ENCODE measurements at places on chromosomes 5 and 9. TPM values are rescaled to one million over a fixed set of nuclear protein-coding genes. Genes with fewer than 3 reads are reported as not detected.
A peak's percentile ranks its signal among the peaks of the same experiment; 100 is the strongest.

GRCh38 chr5:8396756-8397155 is 527.8 kb downstream of the MTRR start:
- H3K4me1 ChIP-seq = no peaks in the 10 kb centered on the region
- H3K27me3 ChIP-seq = peaks cover 16% of the 10 kb centered on the region
- no peak overlapping the region for H3K4me3 ChIP-seq
- DNase-seq = no peak
- H3K27ac ChIP-seq = no peak overlapping the region

GRCh38 chr9:3746296-3747275 is 220.8 kb upstream of the RFX3 start:
- H3K36me3 ChIP-seq = no peaks in the 10 kb centered on the region
- peaks cover 24% of the 10 kb centered on the region for H3K4me1 ChIP-seq
- no peaks in the 10 kb centered on the region for H3K27me3 ChIP-seq
- H3K4me3 ChIP-seq = no peak overlapping the region
- peak overlapping the region; percentile 52 for H3K27ac ChIP-seq
- peak; percentile 92 for DNase-seq

GRCh38 chr9:101707721-101708120 is 30.7 kb downstream of the GRIN3A start:
- peaks cover 33% of the 10 kb centered on the region for H3K27me3 ChIP-seq
- no peak overlapping the region for H3K4me3 ChIP-seq
- H3K27ac ChIP-seq = no peak overlapping the region

- no peak overlapping the region for H3K27ac ChIP-seq
- DNase-seq = no peak
- H3K36me3 ChIP-seq = peaks cover 18% of the 10 kb centered on the region
- H3K27me3 ChIP-seq = no peaks in the 10 kb centered on the region
- H3K4me3 ChIP-seq = no peak overlapping the region
Measured at GRCh38 chr9:123414936-123415930, 59.2 kb downstream of the CRB2 start.

SDHA gene
- total RNA-seq = 75.0 TPM

DNA sequence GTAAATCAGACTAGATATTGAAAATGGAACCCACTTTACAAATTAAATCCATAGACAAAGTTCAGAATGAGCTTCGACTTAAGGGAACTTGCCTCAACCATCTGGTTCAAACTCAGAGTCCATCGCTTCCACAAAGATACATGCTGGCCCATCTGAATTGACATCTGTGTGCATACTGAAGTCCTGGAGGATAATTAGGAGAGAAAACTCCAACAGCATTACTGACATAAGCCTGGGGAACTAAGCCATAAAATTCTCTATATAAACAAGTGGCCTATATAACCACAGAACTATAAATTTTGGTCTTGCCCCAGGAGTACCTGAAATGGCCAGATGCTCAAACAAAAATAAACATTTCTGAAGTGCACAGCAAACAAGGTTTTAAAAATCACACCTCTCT is 94.4 kb downstream of the IZUMO3 start:
- DNase-seq = no peak
- no peak overlapping the region for H3K4me3 ChIP-seq
- H3K27me3 ChIP-seq = no peaks in the 10 kb centered on the region

ST8SIA4 gene
- 0.54 TPM for total RNA-seq

DNA sequence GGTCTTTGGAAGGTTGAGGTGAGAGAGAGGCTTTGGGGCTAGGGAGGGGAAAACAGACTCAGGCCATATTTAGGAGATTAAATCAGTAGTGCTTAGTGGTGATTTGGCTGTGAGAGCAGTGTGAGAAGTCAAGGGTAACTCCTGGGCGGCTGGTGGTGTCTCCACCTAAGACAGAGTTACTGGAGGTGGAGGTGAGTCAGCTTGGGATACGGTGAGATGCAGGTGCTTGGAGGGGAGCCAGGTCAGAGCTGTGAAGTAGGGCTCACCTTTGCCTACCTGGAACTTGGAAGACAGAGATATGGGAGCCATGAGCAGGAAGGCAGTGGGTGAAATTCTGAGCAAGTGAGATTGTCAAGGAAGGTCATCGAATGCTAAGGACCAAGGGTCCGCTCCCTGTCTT is 24.5 kb downstream of the RGS3 start:
- DNase-seq = peak; percentile 70
- no peak overlapping the region for H3K27ac ChIP-seq
- H3K4me1 ChIP-seq = peaks cover 14% of the 10 kb centered on the region
- no peak overlapping the region for H3K4me3 ChIP-seq

DNA sequence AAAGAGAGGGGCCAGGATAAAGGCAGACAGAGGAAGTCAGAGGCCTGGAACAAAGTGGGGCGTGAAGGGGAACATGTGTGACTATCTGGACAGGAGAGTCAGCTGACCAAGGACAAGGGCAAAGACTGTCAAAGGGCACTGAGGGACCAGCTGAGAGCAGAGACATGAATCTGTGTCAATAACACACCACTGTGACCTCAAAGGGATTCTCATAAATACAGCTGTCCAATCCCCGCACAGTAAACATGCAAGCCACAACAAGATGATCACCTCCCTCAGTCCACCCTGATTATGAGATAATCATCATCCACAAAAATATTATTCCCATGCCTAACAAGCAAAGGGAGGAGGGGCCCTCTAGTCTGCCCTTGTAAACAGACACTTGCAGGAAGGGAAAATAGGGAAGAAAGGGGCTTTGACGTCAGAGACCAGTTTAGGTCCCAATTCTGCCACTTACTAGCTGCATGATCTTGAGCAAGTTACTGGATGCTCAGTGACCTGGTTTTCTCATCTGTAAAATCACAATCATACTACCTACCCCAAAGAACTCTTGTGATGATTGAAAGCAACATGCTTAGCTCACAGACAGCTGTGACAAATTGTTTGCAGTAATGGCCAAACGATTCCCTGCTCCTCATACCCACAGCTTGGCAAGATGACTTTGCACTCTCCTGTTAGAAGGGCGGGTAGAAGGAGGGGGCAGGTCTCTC is 41.8 kb downstream of the RAPGEF1 start:
- H3K4me3 ChIP-seq = no peak overlapping the region
- H3K27me3 ChIP-seq = no peaks in the 10 kb centered on the region
- no peaks in the 10 kb centered on the region for H3K36me3 ChIP-seq
- peak overlapping the region; percentile 68 for H3K27ac ChIP-seq

- DNase-seq = no peak
- no peaks in the 10 kb centered on the region for H3K27me3 ChIP-seq
- peak overlapping the region; percentile 97 for H3K4me3 ChIP-seq
- H3K4me1 ChIP-seq = peaks cover 23% of the 10 kb centered on the region
- peak overlapping the region; percentile 99 for H3K27ac ChIP-seq
Measured at GRCh38 chr5:139404484-139404840, 573 bp upstream of the SPATA24 start.

- H3K4me3 ChIP-seq = no peak overlapping the region
- DNase-seq = no peak
- no peak overlapping the region for H3K27ac ChIP-seq
- peaks cover 31% of the 10 kb centered on the region for H3K4me1 ChIP-seq
- no peaks in the 10 kb centered on the region for H3K27me3 ChIP-seq
Measured at GRCh38 chr5:78675956-78676730, 27.6 kb upstream of the LHFPL2 start.

DNA sequence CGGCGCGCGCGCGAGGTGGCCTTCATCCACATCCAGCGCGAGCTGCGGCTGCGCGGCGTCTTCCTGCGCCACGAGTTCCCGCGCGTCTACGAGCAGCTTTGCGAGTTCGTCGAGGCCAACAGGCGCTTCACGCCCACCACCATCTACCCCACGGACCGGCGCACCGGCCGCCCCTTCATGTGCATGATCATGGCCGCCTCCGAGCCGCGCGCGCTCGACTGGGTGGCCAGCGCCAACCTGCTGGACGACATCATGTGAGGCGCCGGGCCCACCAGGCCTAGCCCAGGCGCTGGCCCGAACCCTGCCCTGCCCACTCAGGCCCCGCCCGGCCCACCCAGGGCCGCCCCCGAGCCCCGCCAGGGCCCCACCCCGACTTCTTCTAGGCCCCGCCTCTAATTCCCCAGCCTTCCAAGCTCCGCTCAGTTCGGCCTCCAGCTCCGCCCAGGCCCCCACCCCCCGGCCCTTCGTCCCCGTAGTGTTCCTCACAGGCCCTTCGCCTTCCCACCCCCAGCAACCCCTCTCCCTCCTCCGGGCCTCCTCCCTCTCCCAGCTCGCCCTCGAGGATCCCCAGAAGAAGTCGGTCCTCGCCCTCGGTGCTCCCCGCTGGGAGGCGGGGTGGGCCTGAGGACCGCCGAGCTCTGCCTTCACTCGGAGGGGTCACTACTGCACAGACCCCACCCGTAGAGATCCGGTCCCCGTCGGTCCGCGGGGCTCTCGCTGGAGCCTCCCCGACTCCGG is 2.0 kb upstream of the PHPT1 start:
- peak; percentile 43 for DNase-seq
- peak overlapping the region; percentile 96 for H3K4me3 ChIP-seq
- H3K4me1 ChIP-seq = no peaks in the 10 kb centered on the region
- peak overlapping the region; percentile 89 for H3K27ac ChIP-seq
- no peaks in the 10 kb centered on the region for H3K27me3 ChIP-seq

PCDHB7 gene
- total RNA-seq = 0.29 TPM

GRCh38 chr5:177271113-177271512 is 32.4 kb downstream of the RAB24 start:
- H3K27me3 ChIP-seq = no peaks in the 10 kb centered on the region
- H3K4me3 ChIP-seq = no peak overlapping the region
- H3K36me3 ChIP-seq = peaks cover 99% of the 10 kb centered on the region
- no peak for DNase-seq
- H3K27ac ChIP-seq = peak overlapping the region; percentile 50

PLCXD3 gene
- not detected for total RNA-seq

- H3K27ac ChIP-seq = no peak overlapping the region
- H3K27me3 ChIP-seq = peaks cover 41% of the 10 kb centered on the region
- no peak for DNase-seq
- H3K4me1 ChIP-seq = no peaks in the 10 kb centered on the region
- no peak overlapping the region for H3K4me3 ChIP-seq
Measured at GRCh38 chr5:90290648-90291047, 118.9 kb downstream of the CETN3 start.

DNA sequence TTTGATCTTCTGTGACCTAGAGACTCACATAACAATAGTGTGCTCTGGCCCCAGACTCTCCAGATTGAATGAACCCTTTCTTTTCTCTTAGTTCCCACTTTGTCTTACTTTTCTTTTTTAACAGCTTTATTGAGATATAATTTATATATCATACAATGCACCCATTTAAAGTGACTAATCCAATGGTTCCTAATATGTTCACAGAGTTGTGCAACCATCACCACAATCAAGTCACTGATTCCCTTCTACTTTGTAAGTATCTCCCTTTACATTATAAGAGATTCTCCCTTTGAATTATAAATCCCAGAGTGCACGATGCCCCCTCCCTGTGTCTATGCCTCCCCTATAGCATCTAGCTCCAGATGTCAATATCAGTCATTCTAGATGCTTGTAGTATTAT is 172.4 kb downstream of the HINT1 start:
- no peak overlapping the region for H3K27ac ChIP-seq
- H3K4me1 ChIP-seq = peaks cover 6% of the 10 kb centered on the region
- no peak overlapping the region for H3K4me3 ChIP-seq
- no peaks in the 10 kb centered on the region for H3K27me3 ChIP-seq
- no peaks in the 10 kb centered on the region for H3K36me3 ChIP-seq
- no peak for DNase-seq

DNA sequence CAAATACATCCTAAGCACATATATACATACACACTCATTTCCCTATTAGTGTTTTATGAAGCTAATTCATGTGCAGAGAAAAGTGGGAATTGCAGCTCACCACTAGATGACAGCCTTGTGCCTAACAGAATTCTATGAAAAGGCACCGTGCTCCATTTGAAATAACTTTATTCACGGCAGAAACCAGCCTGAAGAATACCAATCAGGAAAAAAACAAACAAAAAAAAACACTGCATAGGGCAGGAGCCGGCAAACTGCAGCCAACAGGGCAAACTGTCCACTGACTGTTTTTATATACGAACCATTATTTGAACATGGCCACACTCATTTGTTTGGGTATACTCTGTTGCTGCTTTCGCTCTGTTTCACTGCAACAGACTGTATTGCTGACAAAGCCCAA is 33.6 kb downstream of the ERMP1 start:
- H3K4me1 ChIP-seq = peaks cover 6% of the 10 kb centered on the region
- no peaks in the 10 kb centered on the region for H3K27me3 ChIP-seq
- no peak overlapping the region for H3K4me3 ChIP-seq

DNA sequence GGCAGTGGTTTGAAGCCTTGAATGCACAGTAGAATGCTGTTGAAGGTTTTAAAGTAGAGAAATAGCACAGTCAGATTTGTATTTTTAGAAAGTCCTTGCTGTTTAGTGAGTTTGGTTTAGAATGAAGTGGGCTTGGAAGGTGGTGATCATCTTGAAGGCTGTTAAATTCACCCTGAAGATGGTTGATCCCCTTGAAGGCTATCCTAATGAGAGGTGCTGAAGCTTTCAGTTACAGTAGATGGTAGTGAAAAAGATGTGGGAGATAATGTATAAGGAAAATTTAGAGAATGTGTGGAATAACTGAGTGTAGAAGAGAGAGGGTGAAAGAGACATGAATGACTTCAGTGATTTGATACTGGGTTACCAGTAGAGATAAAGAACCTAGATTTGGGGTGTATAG is 16.0 kb downstream of the TENT2 start:
- DNase-seq = no peak
- H3K4me1 ChIP-seq = no peaks in the 10 kb centered on the region
- H3K27ac ChIP-seq = no peak overlapping the region
- no peaks in the 10 kb centered on the region for H3K27me3 ChIP-seq

DNA sequence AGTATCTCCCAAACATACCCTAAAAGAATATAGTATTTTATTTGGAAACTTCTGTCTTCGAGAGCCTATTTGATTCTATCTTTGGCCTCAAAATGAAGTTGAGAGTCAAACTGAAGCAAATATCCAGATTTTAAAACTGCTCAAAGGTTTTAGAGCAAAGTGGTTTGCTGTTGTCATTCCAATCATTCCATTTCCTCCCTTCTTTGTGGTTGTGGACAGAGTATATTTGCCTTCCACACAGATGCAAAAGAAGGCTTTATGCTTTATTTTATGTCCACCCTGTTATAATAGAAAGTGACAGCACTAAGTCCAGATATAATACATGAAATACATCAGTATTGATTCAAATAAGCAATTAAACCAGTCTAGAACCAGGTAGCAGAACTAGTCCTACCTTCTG is 12.4 kb downstream of the GZMK start:
- H3K27me3 ChIP-seq = no peaks in the 10 kb centered on the region
- no peaks in the 10 kb centered on the region for H3K36me3 ChIP-seq
- H3K4me1 ChIP-seq = no peaks in the 10 kb centered on the region
- H3K4me3 ChIP-seq = no peak overlapping the region

- H3K27me3 ChIP-seq = no peaks in the 10 kb centered on the region
- no peak overlapping the region for H3K4me3 ChIP-seq
- H3K27ac ChIP-seq = no peak overlapping the region
- no peaks in the 10 kb centered on the region for H3K4me1 ChIP-seq
Measured at GRCh38 chr9:16543225-16543624, 327.2 kb downstream of the BNC2 start.

ZCCHC10 gene
- total RNA-seq = 35.0 TPM

TRMO gene
- 10.3 TPM for total RNA-seq

DNA sequence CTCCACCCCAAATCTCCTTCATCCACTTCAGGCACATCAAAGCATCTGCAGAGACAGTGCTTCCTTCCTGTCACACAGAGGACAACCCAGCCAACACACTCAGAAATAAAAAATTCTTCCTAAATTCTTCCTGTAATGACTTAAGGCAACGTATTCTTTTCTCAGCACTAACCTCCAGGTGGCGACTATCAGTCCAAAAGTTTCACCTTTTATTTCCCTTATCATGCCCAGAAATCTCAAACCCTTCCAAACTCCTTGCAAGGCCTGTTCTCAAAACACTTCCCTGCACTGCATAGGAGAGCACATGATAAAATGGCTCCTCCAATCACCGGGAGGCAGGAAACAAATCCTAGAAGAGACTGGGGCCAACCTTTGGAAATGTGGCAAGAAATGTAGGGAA is 35.1 kb downstream of the SLIT3 start:
- no peaks in the 10 kb centered on the region for H3K27me3 ChIP-seq
- H3K36me3 ChIP-seq = no peaks in the 10 kb centered on the region
- H3K4me3 ChIP-seq = no peak overlapping the region
- peak; percentile 50 for DNase-seq
- no peaks in the 10 kb centered on the region for H3K4me1 ChIP-seq
- H3K27ac ChIP-seq = no peak overlapping the region

C9orf153 gene
- total RNA-seq = not detected
